CD4-positive, alpha-beta T cell treated with Interleukin-15 for 1 hour (primary cell): ENCODE measurements at places on chromosomes 2 and 18.
A peak's percentile ranks its signal among the peaks of the same experiment; 100 is the strongest.

- no peak for DNase-seq
Measured at GRCh38 chr2:71637168-71637567, 183.8 kb downstream of the DYSF start.

- no peak for DNase-seq
Measured at GRCh38 chr18:30376515-30376914, 666.0 kb downstream of the DSC3 start.

GRCh38 chr2:162256591-162256991 is 13.3 kb upstream of the FAP start:
- no peak for DNase-seq

GRCh38 chr18:907885-908757 is 3.5 kb downstream of the ADCYAP1 start:
- DNase-seq = no peak

- no peak for DNase-seq
Measured at GRCh38 chr18:33101316-33101715, 328.5 kb upstream of the KLHL14 start.

DNA sequence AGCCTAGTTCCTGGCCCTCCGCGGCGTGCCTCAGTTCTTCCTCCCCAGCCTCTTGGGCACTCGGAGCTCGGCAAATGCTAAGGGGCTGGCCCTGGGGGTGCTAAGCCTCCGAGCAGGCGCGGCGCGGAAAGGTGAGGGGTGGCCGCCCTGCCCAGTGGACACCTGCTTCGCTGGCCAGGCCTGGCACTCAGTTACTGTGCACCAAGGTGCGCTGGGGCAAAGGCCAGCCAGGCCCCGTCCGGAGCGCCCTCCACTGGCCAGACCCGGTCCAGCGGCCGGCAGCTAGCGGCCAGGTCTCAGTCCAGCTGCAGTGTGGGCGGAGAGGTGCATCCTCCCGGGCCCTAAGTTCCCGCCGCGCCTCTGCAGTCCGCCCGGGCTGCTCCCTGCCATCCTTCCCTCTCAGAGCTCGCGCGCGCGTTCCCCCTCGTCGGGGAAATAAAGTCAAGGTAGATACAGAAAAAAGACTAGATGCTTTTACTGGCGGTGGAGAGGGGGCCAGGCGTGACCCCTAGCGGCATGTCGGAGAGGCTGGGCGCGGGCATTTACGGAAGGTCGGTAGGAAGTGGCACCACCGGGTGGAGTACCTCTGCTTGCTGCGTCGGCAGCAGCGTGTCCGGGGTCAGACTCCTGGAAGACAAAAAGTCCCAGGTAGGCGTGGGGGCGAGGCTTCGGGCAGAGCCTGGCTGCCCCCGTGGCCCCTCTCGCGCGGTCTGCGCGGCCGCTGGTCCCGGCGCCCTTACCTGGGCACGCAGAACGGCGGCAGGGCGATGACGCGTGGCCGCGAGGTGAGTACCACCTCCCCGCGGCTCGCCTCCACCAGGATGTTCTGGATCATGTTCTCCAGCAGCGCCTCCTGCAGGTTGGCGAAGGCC is 9.4 kb upstream of the CRYBA2 start:
- no peak for DNase-seq

DNA sequence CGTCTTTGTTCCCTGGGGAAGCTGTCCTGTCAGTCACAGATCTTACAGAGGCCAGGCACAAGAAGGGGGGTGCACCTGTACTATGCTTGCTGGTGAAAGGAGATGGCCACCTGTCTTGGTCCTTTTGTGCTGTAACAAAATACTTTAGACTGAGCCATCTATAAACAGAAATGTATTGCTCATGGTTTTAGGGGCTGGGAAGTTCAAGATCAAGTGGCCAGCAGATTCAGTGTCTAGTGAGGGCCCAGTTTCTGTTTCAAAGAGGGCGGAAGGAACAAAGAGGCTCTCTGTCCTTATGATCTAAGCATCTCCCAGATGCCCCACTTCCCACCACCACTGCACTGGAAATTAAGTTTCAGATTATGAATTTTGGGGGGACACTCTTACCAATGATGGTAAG is 35.5 kb upstream of the RPL37A start:
- no peak for DNase-seq

DNA sequence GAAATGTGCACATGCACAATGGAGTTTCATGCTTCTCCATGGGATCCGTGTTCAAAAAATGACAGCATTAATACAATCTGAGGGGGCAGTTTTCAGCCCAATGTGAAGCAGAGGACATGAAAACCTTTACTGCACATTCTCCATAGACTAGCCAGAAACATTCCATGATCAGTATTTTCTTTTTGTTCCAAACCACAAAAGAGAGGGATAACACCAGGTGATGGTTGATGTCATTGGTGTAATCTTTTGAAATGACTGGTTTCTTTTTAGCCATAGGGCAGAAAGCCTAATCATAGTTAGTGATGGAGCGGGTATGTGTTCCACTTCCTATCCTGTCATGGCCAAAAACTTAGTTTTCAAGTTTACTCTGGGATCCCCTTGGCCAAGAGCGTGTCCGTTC is 1.8 kb upstream of the KYNU start:
- DNase-seq = no peak

DNA sequence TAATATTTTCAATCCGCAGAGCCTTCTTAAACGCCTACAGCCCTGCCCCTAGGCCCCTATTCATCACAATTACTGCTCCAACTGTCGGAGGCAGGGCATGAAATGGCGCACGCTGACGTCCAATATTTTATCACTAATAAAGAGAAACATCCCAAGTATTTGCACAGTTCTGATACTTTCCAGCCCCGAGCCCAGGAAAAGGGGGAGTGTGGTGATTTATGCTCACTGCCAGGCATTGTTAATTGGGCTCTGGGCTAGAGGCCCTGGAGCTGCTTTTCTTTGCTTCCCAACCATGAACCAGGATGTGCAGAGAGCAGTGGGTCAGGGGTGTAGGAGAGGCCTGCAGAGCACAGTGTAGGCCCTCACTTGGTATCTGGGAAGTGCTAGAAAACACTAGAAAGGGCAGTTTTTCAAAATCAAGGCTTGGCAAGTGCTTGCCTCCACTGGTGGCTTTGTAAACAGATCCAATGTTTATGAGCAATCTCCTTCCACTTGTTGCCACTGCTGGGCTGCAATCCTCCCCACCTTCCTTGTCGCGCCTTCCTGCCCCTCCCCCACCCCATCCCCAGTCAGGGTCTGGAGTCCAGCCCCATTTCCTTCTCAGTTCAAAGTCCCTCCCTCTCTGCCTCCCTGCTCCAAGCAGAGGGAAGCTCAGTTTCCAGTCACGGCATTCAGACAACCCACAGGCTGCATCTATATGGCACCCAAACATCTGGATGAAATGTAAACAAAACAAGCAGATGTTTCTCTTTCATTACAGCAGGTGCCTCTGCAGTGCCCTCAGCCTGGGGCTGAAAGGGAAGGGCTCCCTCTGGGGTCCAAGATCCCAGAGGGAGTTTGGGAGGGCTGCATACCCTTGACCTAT is 83.9 kb upstream of the PKDCC start:
- DNase-seq = no peak

DNA sequence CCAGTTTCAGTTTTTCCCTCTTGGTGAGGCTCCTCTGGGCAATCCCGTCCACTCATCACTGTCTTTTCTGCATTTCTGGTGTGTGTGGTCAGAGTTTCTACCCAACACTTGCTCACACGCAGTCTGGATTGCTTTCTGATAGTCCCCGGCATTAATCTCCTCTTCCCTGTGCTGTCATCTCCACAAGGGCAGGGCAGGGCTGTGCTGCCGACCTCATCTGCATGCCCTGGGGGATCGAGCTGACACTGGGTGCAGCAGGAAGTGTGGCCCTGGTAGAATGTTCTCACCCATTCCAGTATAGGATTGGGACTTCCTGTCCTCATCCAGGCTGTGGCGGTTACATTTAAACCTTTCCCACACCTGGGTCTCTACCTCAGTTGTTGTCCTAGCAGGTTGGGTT is 80.0 kb upstream of the FAM136A start:
- DNase-seq = no peak

GRCh38 chr2:188726626-188727247 is 247.4 kb upstream of the COL3A1 start:
- no peak for DNase-seq

GRCh38 chr2:9990736-9991135 is 39.2 kb downstream of the GRHL1 start:
- peak; percentile 22 for DNase-seq

DNA sequence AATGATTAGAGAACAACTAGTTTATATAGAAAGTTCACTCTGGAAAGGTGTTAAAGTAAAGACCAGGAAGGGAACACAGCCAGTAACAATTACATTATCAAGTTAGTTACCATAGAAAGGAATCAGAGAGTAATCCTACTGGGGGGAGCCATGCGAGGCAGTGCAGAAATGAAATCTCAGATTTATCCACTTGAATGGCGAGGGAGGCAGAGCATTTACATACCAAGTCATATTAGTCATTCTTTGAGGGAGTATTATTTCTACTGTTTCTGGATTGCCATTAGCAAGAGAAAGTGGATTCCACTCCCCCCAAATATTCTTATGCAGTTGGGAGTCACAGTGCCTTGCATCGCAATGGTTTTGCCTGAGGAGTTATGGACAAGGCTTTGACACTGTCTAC is 472.7 kb upstream of the TRIB2 start:
- DNase-seq = no peak

DNA sequence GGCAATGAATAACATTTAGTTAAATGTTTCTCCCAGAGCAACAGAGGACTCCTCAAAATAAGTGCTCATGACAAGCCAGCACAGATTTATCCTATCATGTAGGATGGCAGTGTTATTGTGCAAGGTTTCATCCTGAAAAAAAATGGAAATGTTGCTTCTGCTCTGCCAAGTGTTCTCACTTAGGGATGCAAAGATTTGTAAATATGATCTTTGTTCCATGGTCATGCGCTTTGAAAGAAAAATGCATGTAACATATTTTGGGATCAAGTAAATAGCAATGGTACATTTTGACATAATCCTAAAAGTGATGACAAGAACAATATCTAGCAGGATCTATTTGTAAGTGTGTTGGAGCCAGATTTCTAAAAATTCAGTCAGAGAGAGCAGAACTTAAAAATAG is 229.5 kb upstream of the CCDC150 start:
- DNase-seq = no peak

DNA sequence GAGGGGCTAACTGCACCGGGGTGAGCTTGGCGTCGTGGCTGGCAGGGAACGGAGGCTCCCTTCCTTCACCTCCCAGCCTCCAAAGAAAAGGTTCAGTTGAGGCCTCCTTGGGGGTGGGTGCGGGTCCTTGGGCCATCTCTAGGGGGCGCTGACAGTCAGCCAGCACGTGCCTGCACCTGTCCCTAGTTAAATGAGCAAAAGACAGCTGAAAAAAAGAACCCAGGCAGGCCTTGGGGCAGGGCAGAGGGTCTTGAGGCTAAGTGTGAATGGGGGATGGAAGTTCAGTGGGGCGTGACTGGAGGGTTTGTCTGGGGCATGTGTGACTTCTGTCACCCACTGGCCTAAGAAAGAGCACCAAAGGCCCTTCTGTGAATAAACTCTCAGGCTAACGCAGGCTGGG is 56.4 kb downstream of the ZFP36L2 start:
- peak; percentile 71 for DNase-seq

DNA sequence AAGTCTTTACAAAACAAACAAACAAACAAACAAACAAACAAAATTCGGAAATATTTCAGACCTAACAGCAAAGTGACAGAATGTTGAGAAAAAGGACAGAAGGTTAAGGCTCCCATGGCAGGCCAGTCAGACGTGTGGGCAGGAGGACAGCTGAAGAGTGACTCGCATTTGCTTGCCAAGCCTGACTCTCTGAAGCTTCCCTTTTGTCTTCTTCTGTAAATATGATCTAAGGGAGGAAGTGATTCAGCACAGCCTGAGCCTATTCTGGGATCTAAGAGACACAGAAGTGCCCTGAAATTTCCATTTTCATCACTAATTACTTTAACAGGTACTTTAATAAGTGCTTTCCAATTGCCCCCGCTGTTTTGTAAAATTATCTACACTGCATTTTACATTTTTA is 134.0 kb upstream of the LYPD1 start:
- no peak for DNase-seq

DNA sequence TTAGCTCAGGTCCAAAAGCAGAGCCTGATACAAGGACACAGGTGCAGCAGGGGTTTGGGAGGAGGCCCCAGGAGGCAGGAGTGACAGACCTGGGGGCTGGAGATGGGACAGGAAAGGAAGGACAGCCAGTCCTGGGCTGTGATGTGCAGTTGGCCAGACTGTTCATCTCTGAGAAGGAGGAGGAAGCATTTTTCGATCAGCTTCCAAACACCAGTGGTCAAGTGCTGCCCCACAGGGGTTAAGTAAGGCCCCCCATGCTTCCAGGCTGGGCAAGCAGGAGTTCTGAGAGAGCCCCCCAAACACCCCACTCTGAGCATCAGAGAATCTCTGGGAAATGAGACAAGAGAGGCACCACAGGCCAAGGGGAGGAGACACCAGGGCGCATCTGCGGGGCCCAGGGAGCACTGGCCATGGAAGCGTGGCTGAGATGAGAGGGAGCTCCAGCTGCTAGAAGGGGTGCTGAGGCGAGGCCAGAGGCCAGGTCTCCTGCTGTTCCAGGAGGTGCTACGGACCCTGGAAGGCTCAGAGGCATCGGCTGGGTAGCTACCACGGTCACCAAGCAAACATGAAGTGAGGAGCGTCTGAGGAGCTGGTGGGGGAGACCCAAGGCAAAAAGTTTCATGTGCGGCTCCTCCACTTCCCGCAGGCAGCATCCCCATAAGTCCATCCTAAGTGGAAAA is 5.6 kb upstream of the HDAC4 start:
- DNase-seq = no peak

DNA sequence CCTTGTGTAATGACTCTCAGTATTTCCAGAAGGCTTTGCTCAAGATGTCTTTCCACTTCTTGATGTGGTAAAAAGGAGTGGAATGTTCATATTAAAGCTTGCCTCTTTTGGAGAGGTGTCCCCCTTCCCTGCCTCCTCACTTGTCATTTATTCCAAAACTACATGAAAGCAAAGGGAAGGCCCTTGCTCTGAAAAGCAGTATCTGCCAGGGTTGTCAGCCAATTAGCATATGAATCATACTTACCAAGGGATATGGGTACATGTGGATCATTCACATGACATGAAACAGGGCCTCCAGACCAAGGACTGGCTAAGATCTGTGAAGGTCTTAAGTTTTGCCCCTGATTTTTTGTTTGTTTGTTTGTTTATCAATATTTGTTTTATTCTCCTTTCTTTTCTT is 31.3 kb downstream of the ANXA4 start:
- DNase-seq = no peak
